ENCODE measurements at places on chromosomes 1 and 21.

GRCh38 chr1:14897080-14897449 is 256.5 kb upstream of the TMEM51 start:
- ATAC-seq = no peak

DNA sequence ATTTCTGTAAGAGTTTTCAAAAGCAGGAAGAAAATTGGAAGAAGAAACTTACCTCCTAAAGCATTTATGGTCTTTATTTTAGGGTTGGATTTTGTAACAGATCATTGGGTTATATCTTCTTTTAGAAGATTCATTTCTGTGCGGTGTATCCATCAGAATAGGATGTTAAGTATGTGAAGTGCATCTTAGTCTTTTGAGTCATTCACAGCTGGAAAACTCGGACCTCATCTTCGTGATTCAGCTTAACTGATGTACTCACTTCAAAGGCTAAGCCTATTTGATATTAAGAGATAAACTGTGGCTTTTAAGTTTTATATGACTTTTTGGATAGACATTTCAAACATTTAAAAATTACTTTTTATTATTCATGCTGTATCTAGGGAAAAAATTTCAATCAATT is 56.3 kb downstream of the GIPC2 start:
- ATAC-seq = no peak

- no peak for ATAC-seq
Observed at GRCh38 chr1:155000411-155000725, 2.2 kb upstream of the ZBTB7B start.

GRCh38 chr1:92926873-92927272 is 34.4 kb downstream of the DIPK1A start:
- no peak for ATAC-seq

- no peak for ATAC-seq
Observed at GRCh38 chr1:97919585-97920261, 1.1 kb downstream of the DPYD start.

DNA sequence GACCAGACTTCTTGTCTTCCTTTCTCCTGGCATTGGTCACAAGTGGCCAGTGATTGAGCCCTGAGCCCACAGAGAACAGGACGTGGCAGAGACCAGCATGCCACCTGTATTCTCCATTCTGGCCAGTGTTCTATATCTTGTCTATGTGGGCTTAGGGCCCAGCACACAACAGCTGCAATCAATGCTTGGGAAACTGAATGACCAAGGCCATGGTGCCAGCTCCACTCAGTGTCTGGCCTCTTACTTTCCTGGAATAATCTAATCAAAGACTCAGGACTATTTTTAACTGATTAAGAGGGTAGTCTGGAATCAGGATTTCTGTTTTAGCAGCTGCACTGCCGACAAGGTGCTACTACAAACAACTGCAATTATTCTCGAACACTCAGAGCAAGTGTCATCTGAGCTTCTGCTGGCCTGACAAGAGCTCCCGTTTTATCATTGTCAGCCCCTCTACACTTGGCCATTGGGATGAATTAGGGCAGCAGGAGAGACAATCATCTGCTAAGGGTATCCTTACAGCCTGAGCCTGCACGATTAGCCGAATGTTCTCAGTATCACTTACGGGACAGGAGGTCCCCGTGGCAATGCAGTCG is 74.4 kb upstream of the GRIK3 start:
- no peak for ATAC-seq

DNA sequence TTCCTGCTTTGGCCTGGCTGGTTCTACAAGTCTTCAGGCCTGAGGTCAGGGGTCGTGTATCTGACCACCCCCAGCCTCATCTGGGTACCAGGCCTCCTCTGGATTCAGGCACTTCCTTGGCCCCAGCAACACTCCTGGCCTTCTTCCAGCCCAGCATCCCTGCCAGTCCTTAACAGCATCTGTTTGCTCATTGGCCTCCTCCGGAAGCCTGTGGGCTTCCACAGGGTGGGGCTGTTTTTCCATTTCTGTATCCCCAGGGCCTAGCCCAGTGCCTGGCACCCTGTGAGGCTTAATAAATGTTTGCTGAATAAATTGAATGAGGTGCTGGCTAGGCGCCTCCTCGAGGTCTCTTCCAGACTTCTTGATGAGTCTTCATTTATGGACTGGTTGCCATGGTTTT is 21.5 kb upstream of the GPR37L1 start:
- no peak for ATAC-seq

DNA sequence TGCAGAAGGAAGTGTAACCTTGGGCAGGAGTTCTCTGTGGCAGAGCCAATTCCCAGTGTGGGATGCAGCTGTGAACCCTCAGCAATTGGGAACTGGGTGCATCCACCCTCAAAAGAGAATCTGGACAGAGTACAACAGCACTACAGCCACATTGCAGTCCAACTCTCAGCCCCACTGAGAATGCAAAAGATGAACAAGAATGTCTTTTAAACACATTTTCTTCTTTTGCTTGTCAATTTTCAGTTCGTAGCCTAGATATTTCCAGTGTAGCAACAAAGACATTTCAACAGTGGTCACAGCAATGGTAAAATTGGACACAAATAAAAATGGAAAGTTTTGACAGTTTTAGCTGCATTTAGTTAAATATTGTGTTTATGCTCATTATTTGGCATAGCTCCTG is 114.0 kb upstream of the APP start:
- no peak for ATAC-seq

DNA sequence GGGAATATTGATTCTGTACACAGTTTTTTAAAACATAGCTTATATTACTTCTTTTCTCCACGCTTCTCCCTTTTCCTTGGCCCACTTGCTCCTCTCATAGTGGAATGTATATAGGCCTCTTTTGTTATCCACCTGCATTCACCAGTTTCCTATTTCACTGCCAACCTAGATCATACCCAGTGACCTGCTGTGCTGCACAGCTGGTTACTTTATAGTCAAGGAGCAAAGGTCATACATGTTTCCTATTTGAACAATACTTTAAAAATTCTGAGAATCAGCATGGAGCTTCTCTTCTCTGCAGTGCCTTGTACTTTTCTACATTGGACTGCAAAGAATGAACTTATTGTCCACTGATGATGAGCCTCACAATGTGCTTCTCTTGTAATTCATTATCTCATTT is 4.3 kb upstream of the SLC35D1 start:
- no peak for ATAC-seq

- no peak for ATAC-seq
Observed at GRCh38 chr1:57122031-57122430, 156.2 kb upstream of the C8B start.

DNA sequence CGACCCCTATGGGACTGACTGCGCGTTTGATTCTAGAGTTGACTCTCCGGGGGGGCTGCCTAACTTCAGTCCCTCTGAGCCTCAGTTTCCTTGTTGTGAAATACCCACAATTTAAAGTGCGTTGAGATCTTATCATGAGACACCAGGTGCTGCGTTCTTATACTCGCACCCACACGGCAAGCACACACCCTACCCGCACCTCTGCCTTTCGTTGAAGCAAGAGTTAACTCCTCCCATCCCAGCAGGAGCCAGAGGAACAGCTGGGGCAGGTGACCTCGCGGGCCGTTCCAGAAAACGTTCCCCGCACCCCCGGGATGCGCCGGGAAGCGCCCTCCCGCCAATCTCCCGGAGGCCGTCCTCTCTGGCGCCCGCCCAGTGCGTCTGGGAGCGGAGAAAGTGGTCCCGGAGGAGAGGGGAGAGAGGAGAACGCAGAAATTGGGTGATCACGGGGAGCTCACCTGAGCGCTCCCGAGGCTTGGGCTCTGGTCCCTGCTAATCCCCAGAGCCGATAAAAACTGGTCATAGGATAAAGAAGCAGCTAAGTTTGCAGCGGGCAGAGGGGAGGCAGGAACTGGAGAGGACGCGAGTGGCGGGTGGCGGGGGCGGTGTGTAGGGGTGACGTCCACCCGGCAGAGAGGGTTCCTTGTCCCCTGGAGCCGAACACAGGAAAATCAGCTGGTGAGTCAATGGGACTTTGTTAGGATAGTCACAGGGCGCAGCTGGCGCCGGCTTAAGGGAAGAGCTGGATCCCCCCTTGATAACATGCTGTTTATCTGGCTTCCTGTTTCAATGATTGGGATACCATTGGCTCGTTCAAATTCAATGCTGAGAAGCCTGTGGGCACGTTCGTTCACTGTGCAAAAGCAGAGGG is 869 bp downstream of the NAV1 start:
- ATAC-seq = peak; percentile 22

- ATAC-seq = no peak
Observed at GRCh38 chr21:41418393-41418792, 7.6 kb upstream of the MX1 start.

GRCh38 chr21:37463083-37463801 is 96.7 kb downstream of the DYRK1A start:
- ATAC-seq = peak; percentile 36

DNA sequence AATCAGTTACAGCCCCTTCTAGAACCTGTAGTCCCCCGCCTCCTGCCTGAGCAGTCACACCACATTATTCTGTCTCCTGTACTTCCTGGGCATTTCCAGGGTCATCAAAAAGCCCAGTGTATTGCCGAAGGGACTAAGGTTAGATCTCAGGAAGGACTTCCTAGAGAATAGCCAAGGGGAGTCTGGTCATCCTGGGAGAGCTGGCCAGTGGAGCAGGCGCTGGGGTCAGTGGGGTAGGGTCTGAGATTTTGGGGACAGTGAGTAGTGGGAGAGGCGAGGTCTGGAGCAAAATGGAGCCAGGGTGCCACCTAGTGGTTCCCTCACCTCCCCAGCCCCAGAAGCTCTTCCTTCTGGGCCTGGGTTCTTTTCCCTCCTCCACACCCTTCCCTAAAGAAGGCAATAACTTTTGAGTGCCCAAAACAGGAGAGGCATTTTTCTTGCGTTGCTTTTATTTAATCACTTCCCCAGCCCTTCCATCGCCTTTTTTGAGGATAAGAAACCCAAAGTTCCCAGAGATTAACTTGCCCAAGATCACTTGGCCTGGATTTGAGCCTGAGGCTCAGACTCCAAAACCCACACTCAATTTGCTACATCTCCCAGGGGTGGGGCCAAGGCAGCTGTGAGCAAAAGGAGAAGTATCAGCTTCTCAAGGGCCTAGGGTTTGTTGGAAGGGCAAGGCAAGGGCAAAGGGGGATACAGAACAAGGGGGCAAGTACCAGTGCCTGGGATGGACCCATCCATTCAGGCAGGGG is 7.3 kb upstream of the PMVK start:
- peak; percentile 52 for ATAC-seq

- no peak for ATAC-seq
Observed at GRCh38 chr1:73593804-73594203, 604.2 kb downstream of the LRRIQ3 start.

GRCh38 chr1:17957588-17958267 is 149.9 kb upstream of the IGSF21 start:
- ATAC-seq = peak; percentile 74

GRCh38 chr1:224435318-224435763 is 744 bp upstream of the WDR26 start:
- ATAC-seq = peak; percentile 21

GRCh38 chr1:178798232-178798861 is 72.5 kb downstream of the ANGPTL1 start:
- no peak for ATAC-seq

DNA sequence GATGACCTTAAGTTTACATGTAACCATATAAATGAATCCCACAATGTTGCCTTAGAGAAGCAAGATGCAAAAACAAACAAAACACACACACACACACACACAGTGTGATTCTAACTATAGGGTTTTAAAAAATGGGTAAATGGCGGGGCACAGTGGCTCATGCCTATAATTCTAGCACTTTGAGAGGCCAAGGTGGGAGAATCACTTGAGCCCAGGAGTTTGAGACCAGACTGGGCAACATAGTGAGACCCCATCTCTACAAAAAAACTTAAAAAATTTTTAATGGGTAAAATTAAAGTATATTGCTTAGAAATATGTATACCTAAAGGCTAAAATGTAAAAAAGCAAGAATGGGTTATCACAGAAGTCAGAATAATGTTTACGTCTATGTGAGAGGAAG is 15.8 kb downstream of the KMO start:
- no peak for ATAC-seq

DNA sequence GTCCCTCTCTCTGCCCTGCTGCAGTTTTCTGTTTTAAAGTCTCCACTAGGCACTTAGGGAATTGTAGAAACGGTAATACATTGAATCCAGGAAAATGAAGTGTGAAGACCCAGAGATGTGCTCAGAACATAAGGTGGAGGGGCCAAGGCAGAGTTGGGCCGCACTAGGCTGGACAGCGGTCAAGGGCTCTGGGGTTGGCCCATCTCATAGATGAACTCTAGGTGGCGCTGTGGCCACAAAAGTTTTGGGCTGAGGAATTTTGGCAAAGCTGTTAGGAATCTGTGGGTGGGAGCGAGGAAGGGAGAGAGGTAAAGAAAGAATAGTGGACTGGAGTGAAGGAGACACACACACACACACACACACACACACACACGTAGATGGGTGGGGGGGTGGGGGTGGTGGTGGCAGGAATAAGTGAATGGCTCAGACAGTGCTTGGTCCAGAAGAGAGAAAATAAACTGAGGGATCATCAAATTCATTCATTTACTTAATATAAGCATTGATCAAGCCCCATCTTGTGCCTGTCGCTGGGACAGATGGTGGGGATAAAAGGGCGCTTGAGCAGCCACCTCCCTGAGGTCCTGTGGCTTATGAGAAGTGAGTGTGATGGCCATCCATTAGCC is 258.5 kb downstream of the TRABD2B start:
- peak; percentile 76 for ATAC-seq

DNA sequence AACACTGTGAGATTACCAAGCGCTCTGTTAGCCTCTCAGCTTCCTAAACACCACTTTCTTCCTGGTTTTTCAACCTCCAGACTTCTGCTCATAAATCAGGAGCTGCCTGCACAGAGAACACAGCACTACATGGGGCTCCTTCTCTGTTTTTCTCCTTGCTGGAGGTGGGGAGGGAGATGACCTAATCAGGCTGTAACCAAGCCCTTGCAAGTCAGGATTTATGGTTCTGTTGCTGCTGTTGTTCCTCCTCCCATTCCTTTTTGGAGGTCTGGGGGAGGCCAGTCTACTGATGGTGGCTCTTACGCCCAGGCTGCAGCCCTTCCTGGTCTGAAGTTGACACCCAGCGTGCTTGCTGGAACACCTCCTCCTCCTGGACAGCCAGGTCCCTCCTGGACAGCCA is 80.9 kb upstream of the AJAP1 start:
- ATAC-seq = no peak

DNA sequence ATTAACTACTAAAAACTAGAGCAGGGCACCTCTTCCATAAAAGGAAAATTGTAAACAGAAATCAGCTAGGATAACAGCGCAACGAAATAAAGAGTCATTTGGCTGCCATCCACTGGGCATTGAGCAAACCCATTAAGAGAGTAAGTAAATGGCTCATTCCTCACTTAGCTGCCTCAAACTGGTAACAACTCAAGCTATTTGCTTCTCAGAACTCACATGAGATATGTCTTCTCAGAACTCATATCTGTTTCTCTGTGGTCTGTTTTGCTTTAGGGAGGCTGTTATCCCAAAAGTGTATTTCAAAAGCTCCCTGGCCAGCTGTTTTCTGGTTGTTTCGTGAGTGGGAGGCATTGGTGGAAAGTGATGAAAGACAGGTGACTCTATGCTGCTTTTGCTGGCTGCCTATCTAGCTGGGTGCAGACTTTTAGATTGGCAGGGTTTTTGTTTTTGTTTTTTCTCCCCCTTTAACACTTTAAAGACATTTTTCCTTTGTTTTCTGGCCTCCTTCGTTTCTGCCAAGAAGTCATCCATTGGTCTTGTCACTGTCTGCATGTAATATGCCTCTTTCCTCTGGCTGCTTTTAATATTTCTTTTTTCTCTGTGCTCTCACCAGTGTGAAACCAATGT is 269.2 kb upstream of the RGS18 start:
- no peak for ATAC-seq

Measured in gastroesophageal sphincter (tissue), 4 donors.